ENCODE measurements at places on chromosomes 16 and 17. TPM values are rescaled to one million over a fixed set of nuclear protein-coding genes. Genes with fewer than 3 reads are reported as not detected.

Gene TNP2
- not detected for total RNA-seq

Gene TBC1D26
- not detected for total RNA-seq

Gene COX6A2
- not detected for total RNA-seq

Gene TBC1D3L
- not detected for total RNA-seq

DNA sequence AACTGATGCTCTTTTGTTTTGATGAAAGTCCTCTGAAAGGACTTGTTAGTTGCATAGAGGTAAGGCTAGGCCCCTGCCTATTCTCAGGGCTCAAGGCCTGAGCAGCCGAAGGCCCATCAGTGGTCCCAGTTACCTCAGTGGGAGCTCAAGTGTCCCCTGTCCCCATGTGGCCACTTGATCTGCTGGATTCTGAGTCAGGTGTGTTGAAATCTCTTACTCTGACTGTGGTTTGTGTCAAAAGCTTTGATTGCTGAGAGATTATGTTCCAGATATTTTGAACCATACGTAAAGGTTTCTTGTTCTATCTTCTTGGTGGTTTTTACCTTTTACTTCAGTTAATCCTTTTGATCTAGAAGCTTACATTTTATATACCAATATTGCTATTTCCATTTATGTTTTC lies 191.7 kb downstream of the LGALS9B start:
- no peak for DNase-seq

GRCh38 chr17:81305051-81305630 lies 10.0 kb upstream of the SLC38A10 start:
- no peak for DNase-seq

GRCh38 chr17:63741143-63741407 lies 524 bp downstream of the STRADA start:
- DNase-seq = no peak

- DNase-seq = no peak
Observed at GRCh38 chr17:66514227-66514806, 211.9 kb downstream of the PRKCA start.

DNA sequence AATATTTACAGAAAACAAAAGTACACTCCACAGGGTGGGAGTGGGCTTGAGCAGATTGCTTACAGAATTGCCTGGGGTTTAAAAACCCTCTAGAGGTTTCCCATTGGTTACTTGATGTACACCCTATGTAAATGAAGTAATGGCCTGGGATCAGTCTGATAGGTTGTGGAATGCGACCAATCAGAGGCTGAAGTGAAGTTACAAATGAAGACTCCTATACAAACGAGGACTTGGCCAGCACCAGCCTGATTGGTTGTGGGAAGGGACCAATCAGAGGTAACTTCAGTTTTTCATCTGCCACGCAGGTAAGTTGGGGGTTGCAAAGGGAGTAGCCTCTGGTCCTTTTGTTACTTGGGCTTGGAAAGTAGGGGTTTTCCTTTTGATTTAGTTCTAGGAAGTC lies 8.8 kb downstream of the EEF2K start:
- no peak for DNase-seq

DNA sequence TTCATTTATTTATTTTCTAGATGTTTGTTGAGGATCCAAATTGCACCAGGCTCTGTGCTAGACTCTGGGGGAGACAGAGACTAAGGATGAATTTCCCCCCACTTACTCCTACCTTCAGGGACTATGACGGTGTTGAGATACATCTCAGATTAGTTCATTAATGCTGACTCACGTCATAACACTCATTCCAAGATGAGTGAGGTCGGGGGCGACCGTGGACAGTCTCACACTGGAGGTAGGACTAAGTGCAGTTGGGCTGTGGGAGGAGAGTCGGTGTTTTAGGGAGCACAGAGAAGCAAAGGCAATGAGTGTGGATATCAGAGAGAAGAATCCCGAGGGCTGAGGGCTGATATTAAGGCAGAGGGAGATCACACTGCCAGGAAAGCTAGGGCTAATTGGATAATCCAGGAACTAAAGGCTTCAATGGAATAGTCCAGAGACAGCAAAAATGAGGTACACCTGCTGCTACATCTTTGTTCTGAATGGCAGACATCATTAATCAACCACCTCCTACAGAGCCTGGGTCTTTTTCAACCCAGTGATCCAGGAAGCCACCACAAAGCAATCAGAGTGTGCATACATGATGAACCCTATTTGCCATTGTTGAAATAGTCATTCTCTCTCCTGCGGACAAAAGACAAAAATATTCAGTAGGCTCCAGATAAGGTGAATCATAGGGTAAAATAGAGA lies 38.6 kb upstream of the CACNG4 start:
- no peak for DNase-seq

DNA sequence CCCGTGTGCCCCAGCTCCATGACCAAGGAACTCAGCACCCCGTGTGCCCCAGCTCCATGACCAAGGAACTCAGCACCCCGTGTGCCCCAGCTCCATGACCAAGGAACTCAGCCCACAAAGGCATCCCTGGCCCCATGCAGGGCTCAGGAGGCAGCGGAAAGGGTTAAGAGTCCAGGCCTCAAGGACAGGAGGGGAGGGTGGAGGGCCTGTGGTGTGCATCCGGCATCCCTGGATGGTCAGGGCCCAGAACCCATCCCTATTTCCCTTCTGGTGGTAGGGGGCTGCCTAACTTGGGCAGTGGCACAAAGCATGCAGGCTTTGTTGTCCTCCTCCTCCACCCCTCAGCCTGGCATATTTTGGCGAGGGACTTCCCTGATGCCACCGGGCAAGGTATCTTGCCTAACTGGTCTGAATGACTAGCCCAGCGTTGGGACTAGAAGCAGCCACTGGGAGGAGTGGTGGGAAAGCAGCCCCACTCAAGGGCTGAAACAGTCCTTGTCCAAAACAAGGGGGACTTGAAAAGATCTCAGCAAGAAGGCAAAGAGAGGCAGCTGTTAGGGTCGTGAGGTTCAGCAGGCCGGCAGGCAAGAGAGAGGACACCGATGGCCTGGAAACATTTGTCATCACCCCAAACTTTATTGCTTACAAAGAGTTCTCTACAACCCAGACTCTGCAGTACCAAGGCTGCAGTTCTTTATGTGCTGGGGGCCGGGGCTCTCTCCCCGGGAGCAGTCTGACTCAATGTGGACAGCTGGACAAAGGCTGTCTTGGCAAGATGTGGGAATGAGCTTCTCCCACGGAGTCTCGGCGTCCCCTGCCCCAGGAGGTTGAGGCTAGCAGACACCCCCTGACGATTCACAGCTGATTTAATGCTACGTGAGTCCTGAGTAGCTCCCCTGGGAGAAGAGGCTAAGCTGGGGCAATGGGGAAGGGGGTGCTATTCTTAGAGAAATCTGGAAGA lies 902 bp upstream of the SPATA32 start:
- DNase-seq = no peak

GRCh38 chr17:68341482-68341881 lies 50.2 kb downstream of the ARSG start:
- DNase-seq = no peak

GRCh38 chr16:23432176-23433128 lies 20.5 kb downstream of the COG7 start:
- DNase-seq = no peak

- no peak for DNase-seq
Observed at GRCh38 chr17:48432820-48433775, 3.1 kb upstream of the SKAP1 start.

DNA sequence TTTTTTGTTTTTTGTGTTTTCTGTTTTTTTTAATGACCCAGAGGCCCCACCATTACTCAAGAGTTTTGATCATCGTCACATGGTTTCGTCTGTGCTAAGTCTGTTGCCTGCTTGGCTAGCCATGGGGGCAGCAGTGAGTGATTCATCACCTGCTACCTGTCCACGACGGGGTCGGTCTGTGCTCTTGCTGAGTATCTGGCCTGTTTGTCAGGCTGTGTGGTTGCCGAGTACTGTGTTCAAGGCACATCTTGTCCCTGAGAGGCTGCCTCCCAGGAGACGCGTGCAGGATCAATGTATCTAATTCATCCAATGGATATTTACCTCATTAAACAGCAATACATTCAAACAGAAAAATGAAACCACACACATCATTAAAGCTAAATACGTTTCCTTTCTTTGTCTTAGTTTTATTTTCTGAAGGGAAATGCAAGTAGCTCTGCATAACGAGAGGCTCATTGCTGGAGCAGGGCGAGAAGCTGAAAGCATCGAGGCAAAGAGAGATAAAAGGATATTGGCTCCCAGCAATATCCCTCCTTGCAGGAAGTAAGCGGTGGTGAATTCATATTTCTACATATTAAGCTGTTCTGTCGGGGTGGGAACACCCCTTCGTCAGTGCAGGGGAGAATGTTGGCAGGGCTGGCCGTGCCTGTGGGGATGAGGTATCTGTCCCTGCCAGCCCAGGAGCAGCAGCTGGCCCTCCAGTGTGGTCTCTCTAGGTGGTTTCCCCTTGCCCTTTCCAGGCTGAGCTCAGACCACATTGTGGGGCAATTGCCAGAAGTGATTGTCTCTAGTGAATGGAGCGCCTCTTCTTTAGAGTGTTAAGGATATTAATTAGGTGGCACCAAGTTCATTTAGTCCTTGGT lies 166.2 kb upstream of the ASIC2 start:
- no peak for DNase-seq

- DNase-seq = no peak
Observed at GRCh38 chr16:75024594-75024993, 25.8 kb downstream of the ZNRF1 start.

GRCh38 chr17:59151591-59151990 lies 3.4 kb downstream of the SKA2 start:
- no peak for DNase-seq

GRCh38 chr16:73190256-73190655 lies 142.3 kb upstream of the ZFHX3 start:
- no peak for DNase-seq

- DNase-seq = no peak
Observed at GRCh38 chr16:80208015-80208414, 332.8 kb upstream of the DYNLRB2 start.

- no peak for DNase-seq
Observed at GRCh38 chr16:8229011-8229520, 361.2 kb downstream of the TMEM114 start.

DNA sequence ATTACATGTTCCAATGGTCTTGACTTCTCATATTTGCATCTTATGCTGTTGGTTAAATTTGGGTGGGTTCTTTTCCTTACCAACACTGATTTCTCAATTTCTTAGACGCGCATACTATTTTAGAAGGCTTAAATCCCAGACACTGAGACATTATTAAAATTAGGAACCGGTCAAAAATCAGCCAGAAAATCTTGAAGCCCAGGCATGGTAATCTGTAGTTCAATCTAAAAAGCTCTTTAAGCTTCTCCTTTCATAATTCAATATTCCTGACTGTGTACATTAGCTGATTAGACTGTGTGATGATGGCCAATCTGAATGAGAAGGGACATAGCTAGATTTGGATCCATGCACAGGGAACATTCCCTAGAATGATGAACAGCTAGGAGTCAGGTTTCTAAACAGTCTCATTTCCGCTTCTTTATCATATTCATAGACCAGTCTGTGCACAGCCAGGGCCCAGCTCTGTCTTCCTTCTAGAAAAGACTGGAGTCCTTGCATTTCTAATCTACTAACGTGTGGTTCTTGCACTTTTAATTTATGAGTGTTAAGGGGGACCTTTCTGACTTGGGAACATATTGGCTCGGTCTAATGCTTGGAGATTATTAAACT lies 189.3 kb downstream of the AATF start:
- no peak for DNase-seq

- peak; percentile 29 for DNase-seq
Observed at GRCh38 chr17:2854143-2855055, 58.2 kb downstream of the RAP1GAP2 start.

DNA sequence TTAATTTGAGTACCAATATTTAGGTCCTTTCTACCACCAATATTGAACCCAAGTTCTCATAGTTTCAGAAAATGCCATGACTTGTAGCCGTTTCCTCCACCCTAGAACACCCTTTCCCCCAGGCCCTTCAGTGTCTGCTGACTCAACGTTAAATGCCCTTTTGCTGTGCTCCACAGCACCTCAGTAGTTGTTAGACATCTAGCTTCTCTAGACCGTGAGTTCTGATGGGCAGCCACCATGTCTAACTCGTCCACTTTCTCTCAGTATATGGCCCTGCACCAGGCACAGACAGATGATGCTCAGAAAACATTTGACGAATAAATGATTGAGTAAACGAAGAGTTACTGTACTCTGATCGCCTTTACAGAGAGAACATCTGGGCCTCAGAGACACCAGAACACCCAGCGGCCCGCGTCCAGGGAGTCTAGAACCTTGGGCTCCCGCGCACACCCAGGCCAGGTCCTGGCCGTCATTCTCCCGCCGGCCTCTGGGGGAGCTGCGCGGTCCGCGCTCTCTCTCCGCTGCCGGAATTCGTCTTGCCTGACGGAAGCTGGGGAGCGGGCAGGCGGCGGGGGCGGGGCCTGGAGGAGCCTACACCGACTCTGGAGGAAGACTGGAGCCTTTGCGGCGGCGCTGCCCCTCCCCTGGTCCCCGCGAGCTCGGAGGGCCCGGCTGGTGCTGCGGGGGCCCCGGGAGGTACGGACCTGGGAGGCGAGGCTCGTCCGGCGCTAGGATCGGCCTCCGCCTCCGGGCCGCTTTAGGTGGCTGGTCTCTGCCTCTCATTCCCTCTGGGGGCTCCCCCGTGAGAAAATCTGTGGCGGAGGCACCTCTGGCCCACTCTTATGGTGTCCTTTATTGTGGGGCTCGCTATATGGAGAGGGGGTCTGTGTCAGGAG lies at the start of gene NKIRAS2:
TSS of gene NKIRAS2 (plus strand) at position 582 of the 896 bp plus-strand sequence. CDS start 1,488 bp downstream, outside the sequence.
- DNase-seq = peak; percentile 86

DNA sequence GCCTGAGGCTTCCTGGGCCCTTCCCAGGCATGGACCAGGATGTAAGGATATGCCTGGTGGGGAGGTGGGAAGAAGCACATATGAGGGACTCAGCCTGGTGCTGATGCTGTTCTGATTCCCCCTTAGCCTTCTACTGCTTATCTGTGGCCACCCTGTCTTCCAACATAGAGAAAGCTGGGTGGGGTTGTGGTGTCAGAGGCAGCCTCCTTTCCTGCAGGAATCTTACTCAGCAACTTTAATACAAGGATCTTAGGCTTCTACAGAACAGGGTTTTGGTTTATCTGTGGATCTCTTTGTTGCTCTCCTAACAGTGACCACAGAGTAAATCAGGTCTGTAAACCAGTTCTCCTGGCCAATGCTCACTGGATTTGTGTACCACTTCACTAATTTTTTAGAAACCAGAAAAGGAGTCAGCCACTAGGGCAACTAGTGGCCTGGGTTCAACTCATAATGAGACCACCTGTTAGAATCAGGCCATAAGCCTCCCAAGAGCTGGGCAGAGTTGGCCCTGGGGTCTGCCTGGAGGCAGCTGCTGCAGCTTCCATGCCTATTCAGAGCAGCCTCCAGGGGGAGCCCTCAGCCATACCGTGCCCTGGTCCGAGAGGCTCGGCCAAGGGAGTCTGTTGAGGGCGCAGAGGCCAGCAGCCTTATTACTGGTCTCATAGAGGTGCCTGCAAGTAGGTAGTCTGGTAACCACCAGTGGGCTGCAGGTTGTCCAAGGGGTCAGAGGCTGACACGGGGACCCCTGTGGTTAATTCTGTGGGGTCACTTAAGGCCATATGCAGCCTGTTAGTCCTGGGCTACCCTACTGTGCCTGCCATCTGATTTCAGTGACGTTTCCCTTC lies 7.1 kb downstream of the HAS3 start:
- peak; percentile 75 for DNase-seq

- no peak for DNase-seq
Observed at GRCh38 chr17:10058921-10059683, 139.3 kb downstream of the GAS7 start.

- DNase-seq = no peak
Observed at GRCh38 chr17:40857535-40857934, 9.5 kb downstream of the KRT12 start.

- DNase-seq = no peak
Observed at GRCh38 chr17:72115781-72116525, 4.9 kb upstream of the SOX9 start.

- no peak for DNase-seq
Observed at GRCh38 chr17:28338056-28338768, 2.7 kb downstream of the TNFAIP1 start.

- peak; percentile 24 for DNase-seq
Observed at GRCh38 chr16:49463529-49463928, 89.9 kb downstream of the C16orf78 start.

All from SJSA1 (cell line).